AG04450 (cell line): ENCODE measurements at places on chromosomes 16 and 17.

DNA sequence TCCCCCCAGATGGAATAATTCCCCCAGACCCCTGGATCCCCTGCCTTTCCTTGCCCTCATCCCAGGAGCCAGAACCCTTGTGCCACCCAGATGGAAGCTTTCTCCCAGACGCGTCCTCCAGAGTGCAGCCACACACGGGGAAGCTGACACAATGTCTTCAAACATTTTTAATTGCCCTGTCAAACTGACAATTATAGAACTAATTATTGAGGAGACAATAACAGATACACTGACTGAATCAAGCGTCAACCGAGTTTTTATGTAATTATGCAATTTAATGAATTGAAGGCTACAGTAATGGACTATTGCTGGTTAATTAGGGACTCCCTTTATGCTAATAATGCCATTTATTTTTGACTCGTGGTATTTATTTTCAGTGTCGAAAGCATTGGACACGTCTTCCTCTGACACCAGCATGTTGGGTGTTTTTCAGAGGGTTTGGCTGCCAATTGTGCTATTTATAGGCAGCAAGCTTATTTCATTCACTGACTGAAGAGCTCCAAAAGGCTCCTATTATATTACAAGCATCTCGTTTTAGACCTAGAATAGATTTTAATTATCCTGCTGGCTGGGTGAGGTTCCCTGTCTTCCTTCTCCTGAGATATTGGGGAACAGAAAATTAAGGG is 298.2 kb upstream of the C16orf82 start:
- no peak for DNase-seq

DNA sequence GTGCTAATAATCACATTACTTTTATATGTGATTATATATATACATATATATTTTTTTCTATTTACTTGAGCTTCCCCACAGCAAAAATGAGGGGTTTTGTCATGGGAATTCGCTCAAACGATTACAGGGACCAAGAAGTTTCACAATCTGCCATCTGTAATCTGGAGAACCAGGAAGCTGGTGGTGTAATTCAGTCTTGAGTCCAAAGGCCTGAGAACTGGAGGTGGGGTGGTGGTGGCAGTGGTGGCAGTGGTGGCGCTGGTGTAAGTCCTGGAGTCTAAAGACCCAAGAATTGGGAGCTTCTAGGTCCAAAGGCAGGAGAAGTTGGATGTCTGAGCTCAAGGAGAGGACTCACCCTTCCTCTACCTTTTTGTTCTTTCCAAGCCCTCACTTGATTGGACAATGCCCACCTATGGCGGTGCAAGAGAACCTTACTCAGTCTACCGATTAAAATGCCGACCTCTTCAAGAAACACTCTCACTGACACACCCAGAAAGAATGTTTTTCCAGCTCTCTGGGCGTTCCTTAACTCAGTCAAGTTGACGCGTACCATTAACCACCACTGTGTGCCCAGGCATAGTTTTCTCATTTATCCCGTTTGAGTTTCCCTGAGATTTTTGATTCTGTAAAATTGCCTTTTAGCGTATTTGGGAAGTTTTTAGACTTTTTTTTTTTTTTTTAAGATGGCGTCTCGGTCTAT is 31.9 kb downstream of the POLR2A start:
- DNase-seq: no peak

- no peak for DNase-seq
Observed at GRCh38 chr17:72471296-72471695, 350.5 kb downstream of the SOX9 start.

GRCh38 chr16:80932708-80933095 is 74.0 kb downstream of the CMC2 start:
- no peak for DNase-seq

GRCh38 chr16:14487579-14487978 is 142.5 kb downstream of the PARN start:
- no peak for DNase-seq

- no peak for DNase-seq
Observed at GRCh38 chr16:1335996-1336395, 2.6 kb downstream of the BAIAP3 start.

DNA sequence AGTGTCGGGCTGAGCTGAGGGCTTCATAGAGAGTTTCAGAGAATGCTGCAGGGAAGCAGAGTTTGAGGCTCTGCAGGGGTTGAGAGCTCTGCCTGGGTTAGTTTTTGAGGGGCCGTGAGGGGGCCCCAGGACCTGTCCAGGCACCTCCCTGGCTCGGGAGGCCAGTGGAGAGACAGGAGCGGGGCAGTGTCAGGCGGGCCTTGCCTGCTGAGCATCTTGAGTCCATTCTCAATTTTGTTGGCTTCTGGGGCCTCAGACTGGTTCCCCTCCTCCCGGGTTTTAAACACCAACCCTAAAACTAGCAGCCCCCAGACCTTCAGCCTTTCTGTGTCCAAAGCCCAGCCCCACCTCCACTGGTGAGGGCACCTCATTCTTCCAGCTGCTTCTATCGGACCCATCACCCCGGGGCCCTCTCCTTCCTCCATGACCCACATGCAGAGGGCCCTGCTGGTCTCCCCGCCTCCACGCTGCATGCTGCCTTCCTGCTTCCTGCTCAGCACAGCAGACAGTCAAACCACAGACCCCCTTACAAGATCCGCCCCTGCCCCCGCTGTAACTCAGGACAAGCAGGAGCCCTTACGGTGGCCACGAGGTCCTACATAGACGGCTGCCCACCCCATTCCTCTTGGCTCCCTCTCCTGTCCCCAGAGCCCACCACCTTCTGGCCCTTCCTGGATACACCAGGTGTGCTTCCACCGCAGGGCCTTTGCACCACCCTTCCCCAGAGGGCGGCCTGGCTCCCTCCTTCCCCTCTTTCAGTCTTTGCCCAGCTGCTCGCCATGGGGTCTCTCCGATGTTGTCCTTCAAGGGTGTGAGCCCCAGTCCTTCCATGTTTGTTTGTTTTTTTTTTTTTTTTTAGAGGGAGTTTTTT is 3.8 kb downstream of the RNF213 start:
- no peak for DNase-seq

- no peak for DNase-seq
Observed at GRCh38 chr17:48310748-48311213, 119.2 kb downstream of the SKAP1 start.

- DNase-seq: no peak
Observed at GRCh38 chr16:2852003-2852730, 5.8 kb downstream of the PRSS22 start.

- no peak for DNase-seq
Observed at GRCh38 chr16:12319428-12320035, 343.0 kb downstream of the SNX29 start.

- DNase-seq: no peak
Observed at GRCh38 chr16:89050868-89051311, 42.8 kb upstream of the ACSF3 start.

GRCh38 chr17:17816240-17816814 is 20.5 kb downstream of the SREBF1 start:
- DNase-seq: no peak

DNA sequence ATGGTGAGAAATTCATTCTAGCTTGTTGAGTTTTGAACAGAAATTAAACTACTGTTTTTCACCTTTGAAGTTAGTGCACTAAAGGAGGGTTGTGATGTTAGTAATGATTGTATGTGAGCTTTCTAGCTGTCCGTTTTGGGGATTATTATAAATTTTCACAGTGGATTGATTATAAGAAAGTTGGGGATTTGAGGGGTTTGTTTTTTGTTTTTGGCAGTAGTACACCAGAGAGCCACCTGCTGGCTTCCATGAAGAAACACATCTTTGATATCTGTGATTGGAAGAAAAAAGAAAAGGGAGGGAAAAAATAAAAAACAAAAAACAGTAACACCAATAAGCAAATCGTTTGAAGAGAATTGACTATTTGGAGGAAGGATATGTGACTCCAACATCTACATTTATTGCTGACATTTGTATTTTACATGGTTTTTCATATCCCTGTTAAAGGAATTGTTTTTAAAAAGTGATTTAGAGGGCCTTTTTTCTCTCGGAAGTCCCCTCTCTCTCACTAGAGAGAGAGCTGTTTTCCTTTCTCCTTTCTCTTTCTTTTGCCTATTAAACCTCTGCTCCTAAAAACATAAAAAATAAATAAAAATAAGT is 1469.5 kb upstream of the GOT2 start:
- DNase-seq: no peak

DNA sequence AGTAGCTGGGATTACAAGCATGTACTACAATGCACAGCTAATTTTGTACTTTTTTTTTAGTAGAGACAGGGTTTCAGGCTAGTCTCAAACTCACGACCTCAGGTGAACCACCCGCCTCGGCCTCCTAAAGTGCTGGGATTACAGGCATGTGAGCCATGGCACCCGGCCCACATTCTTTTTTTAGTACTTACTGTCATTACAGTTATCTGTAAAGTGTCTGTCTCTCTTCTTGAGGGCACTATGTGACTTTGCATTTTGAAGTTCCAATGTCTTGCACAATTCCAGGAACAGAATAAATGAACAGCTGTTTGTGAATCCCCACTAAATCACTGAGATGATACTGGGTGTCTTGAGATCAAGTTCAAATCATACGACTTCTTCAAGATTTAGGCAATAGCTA is 1540.3 kb downstream of the CDH11 start:
- DNase-seq: no peak

DNA sequence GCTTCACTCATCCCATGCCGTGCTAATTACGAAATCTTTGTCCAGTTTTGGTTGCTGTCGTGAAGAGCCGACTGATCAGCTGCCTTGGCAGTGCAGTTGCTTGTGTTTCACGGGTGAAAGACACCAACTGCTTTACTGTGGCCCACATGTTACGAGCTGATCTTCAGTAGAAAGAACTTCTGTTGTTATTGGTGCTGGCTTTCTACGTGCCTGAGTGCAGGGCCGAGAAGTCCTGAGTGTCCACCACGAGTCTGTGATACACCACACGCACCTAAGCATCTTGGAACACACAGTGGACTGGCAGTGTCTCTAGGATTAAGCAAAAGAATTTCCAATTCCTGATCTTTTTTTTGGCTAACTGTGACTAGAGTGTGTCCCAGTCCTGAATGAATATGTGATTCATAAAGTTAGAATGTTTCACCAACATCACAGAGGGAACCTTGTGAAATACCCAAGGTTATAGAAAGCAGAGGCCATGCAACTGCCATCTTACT is 70.4 kb upstream of the CLEC18A start:
- no peak for DNase-seq

- DNase-seq: no peak
Observed at GRCh38 chr17:41680426-41681040, 8.2 kb upstream of the EIF1 start.

DNA sequence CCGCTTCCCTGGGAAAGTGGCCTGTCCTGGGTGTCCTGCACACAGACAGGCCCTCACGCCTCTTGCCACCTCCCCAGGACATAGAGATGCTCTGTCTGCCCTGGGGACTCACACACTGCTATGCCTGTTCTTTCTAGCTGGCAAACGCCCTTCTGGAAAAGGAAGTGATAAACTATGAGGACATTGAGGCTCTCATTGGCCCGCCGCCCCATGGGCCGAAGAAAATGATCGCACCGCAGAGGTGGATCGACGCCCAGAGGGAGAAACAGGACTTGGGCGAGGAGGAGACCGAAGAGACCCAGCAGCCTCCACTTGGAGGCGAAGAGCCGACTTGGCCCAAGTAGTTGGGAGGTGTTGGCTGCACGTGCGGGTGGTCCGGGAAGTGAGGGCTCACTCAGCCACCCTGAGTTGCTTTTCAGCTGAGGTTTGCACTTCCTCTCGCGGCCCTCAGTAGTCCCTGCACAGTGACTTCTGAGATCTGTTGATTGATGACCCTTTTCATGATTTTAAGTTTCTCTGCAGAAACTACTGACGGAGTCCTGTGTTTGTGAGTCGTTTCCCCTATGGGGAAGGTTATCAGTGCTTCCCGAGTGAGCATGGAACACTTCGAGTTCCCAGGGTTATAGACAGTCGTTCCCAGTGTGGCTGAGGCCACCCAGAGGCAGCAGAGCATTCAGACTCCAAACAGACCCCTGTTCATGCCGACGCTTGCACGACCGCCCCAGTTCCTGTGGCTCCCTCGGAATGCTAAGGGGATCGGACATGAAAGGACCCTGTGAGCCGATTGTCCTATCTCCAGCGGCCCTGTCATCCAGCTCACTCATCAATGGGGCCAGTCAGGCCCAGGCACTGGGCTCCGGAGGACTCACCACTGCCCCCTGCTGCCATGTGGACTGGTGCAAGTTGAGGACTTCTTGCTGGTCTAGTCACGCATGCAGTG is 3.5 kb upstream of the RPL13 start:
- DNase-seq: no peak

- no peak for DNase-seq
Observed at GRCh38 chr16:53281280-53281679, 153.0 kb upstream of the RBL2 start.

DNA sequence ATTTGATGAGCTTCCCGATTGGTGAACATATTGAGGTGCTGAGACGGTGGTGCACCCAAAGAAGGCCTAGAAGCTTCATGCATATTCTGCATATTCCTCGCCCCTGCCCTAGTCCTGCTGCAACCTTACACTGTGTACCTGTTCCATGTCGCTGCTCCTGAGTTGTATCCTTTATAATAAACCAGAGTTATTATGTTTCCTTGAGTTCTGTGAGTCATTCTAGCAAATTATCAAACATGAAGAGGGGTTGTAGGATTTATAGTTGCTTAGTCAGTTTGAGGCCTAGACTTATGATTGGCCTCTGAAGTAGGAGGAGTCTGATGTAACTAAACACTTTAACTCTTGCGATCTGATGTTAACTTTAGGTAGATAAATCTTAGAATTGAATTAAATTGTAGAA is 436.8 kb downstream of the CA10 start:
- no peak for DNase-seq

GRCh38 chr16:23907457-23907902 is 71.7 kb downstream of the PRKCB start:
- DNase-seq: no peak

DNA sequence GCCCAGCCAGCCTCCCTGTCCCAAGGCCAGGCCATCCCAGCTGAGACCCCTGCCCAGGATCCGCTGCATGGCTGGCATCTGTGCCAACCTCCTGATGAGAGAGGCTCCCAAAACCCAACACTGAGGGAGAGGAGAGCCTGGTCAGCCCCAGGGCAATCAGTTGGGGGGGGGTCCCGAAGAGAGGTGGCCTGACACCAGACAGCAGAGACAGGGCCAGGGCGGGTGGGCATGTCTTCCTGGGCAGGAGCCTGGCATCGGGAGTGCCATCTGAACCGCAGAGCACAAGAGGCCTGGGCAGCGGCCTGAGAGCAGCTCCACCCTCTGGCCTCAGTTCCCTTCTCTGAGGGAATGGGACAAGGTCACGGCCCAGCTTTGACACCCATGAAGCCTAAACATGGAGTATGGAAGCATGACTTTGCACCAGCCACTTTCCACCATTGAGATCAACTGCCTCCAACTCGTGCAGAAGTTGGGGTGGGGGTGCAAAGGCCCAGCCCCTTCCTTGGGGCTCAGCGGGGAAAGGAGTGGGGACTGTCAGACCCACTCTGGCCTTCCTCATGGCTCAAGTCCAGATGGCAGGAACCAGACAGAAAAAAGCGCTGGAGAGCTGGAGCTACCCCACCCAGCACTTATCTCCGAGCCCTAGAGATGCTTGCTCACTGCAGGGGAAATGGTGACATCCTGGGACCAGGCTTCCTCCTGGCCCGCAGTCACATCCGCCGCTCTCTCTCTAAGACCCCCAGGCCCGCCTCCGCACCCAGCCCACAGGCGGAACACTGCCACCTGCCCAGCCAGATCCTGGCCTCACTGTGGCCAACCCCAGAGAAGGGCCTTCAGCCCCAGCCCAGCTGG is 9.7 kb downstream of the RHBDF2 start:
- no peak for DNase-seq

- DNase-seq: no peak
Observed at GRCh38 chr17:1920948-1921351, 91.1 kb downstream of the RPA1 start.

- DNase-seq: no peak
Observed at GRCh38 chr16:57531635-57532265, 4.6 kb downstream of the CCDC102A start.
